ENCODE measurements at places on chromosomes 11 and 22.

DNA sequence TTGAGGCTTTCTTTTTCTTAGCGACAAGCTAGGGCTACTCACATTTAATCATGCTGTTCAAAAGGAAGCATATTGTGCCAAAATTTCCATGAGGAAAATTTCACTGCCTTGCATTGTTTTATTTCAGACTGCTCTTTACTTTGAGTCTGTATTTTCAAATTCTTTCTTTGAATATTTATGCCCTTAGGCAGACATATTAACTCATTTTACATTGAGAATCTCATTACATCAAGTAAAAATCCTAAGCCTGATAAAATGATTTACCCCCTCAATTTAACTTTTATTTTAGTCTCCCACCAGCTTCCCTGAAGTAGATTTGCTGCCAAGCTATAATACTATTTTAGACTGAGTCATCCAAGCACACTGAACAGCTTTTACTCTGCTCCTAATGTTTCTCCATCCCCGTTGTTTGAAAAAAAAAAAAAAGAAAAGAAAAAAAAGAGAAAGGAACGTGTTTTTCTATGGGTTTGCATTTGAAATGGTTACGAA, 189.3 kb upstream of the MTMR2 start:
- DNase-seq: no peak

GRCh38 chr11:69508974-69509373, 27.5 kb downstream of the LINC01488 start:
- DNase-seq: no peak

DNA sequence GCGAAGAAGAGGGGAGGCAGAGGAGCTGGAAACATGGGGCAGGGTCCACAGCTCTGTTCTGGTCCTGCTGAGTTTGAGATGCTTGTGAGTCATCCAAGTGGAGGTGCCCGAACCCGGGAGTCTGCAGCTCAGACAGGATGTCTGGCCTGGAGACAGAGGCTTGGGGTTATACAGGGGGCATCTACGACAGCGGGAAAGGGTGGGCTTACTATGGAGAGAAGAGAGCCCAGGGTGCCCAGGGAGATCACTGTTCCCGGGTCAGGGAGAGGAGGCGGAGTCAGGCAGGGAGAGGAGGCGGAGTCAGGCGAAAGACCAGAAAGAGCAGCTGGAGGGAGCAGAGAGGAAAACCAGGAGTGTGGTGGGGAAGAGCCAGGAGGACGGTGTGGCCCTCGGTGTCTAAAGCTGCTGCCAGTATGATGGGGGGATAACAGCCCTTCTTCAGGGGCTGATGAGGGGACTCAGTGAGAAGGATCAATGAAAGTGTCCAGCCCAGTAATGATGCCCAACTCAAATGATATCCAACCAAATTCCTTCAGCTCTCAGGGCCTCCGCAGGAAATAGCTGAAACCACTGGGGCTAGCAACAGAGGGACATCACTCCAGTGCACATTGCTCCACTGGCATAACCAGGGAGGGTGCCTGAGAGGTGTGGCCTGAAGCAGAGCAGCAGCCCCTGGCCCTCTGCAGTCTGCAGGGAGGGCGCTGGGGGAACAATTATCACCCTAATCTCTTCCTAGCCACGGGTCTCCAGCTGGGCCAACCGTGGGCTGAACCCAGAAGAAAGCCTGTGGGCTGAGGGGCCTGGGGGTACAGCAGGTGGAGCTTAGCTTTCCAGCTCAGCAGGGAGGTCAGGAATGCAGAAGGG, 2.6 kb upstream of the LTBP3 start:
- no peak for DNase-seq

- no peak for DNase-seq
Observed at GRCh38 chr11:76653674-76654284, 16.8 kb downstream of the LRRC32 start.

GRCh38 chr22:48376936-48377712, 1450.5 kb downstream of the BRD1 start:
- DNase-seq: no peak

- no peak for DNase-seq
Observed at GRCh38 chr11:120306519-120307242, 18.4 kb upstream of the TLCD5 start.
